ENCODE measurements at places on chromosomes 13 and 19.

DNA sequence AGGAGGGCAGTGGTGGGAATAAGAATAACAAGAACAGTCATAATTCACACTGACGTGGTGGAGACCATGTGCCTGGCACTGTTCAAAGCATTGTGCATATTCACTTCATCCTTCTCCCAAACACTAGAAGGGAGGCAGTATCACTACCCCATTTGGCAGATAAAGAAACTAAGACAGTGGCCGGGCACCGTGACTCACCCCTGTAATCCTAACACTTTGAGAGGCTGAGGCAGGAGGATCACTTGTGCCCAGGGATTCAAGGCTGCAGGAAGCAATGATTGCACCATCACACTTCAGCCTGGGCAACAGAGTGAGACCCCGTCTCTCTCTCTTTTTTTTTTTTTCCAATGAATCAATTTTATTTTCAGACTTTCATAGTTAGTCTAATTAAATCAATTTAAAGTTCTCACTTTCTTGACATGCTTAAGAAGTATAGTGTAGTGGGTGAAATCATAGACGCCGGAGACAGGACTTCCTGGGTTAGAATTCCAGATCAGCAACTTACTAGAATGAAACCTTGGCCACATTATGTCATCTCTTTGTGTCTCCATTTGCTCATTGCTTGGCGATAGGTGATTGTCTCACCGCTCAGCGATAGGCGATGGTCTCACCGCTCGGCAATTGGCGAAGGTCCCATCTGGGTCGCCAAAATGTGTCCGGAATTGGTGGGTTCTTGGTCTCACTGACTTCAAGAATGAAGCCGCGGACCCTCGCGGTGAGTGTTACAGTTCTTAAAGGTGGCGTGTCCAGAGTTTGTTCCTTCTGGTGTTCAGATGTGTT, 5.3 kb upstream of the ATG4D start:
- no peak for DNase-seq

- no peak for DNase-seq
Observed at GRCh38 chr19:30001301-30001700, 59.3 kb downstream of the URI1 start.

GRCh38 chr13:114066956-114067355, 65.5 kb downstream of the RASA3 start:
- no peak for DNase-seq

GRCh38 chr13:43878892-43879754, at the start of gene CCDC122:
CCDC122 (minus strand) TSS chr13:43879740; CDS start chr13:43869376, 10,364 bp downstream.
- DNase-seq: peak; percentile 79

DNA sequence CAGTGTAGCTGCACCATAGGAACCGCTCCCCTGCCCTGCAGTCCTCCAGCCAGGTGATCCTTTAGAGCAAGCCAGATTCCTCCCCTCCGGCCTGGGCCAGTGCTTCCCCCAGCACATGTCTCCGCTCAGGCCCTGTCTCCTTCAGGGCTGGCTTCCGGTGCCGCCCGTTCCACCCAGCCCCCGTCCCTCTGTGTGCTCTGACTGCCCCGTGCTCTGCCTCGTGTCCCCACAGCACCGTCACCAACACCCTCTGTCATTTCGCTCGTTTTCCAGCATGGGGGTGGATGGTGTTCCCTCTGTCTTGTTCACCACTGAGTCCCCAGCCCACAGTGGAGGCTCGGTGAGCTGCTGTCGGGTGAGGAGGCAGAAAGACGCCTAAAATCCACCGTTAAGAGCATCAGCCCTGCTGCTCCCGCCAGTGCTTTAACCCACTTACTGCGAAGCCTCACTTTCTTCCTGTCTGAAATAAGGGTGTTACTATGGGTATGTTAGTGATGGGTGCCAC, 54.5 kb downstream of the TSSK6 start:
- DNase-seq: no peak

- DNase-seq: no peak
Observed at GRCh38 chr13:37168151-37168550, 62.7 kb upstream of the CSNK1A1L start.

DNA sequence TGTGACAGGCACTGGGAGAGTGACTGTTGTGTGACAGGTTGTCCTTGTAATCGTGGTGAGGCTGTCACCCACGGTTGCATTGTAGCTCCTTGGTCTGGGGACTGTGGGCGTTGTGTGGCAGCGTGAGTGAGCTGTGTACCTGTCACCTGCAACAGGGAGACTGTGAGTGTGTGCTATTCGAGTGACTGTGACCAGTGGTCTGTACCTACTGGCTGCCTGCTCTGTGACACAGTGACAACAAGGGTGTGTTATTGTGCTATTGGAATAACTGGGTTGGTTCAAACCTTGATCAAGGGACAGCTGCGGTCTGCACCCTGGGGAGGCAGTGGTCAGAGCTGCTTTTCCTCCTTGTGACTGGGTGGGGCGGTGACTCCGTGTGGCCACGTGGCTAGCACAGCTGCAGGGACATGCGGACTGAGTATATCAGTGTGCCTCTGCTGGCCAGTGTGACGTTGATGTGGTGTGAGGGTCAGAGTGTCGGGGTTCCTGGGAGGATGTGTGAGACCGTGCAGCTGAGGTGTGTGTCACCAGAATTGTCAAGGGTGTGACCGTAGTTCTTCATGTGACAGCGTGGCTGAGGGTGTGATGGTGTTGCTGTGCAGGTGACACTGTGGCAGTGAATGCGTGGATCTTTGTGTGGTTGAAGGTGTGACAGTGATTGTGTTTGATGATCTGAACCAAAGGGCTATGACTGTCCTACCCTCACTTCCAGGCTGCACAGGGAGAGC, 10.1 kb upstream of the NFIX start:
- peak; percentile 64 for DNase-seq

- no peak for DNase-seq
Observed at GRCh38 chr13:103276775-103277498, 210.7 kb upstream of the SLC10A2 start.

GRCh38 chr19:16521715-16522289, 20.4 kb downstream of the CHERP start:
- no peak for DNase-seq

DNA sequence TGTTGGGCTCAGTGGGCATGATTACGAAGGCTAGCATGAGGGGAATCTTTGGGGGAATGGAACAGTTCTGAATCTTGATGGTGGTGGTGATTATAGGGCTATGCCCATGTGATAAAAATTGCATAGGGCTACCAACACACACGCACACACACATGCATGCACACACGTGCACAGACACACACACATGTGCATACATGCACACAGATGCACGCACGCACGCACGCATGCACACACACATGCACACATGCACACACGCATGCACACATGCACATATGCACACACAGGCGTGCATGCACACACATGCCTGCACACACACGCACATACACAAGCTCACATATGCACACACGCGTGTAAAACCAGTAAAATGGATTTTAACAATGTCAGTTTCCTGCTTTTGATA, 85.9 kb downstream of the MUC16 start:
- no peak for DNase-seq

- peak; percentile 39 for DNase-seq
Observed at GRCh38 chr13:107365466-107366215, 797.7 kb upstream of the ARGLU1 start.

DNA sequence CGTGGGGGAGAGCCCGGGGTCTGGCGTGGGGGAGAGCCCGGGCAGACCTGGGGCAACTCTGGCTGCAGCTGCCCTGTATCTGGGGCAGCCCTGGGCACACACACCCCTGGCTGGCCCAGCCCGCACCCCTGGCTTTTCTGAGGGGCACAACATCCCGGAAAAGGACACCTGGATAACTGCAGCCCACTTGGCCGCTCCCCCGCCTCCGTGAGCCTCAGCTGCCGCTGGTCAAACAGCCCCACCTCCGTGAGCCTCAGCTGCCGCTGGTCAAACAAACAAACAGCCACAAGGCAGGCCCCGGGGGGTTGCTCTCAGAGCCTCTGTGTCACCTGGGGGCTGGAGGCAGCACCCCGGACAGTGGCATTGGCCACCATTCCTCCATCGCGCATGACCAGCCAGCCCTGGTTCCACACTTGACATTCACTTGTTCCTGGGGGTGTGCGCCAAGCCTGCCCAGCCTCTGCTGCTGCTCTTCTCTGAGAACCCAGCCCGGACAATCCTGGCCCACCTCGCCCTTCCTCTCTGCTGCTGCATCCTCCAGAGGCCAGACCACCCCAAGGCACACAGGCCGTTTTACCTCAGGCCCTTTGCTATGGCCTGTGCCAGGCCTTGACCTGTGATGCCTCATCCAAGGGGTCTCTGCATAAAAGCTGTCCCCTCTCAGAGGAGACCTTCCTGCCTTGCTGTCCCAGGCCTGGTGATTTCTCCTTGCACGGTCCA, 19.9 kb downstream of the CEBPG start:
- DNase-seq: no peak

DNA sequence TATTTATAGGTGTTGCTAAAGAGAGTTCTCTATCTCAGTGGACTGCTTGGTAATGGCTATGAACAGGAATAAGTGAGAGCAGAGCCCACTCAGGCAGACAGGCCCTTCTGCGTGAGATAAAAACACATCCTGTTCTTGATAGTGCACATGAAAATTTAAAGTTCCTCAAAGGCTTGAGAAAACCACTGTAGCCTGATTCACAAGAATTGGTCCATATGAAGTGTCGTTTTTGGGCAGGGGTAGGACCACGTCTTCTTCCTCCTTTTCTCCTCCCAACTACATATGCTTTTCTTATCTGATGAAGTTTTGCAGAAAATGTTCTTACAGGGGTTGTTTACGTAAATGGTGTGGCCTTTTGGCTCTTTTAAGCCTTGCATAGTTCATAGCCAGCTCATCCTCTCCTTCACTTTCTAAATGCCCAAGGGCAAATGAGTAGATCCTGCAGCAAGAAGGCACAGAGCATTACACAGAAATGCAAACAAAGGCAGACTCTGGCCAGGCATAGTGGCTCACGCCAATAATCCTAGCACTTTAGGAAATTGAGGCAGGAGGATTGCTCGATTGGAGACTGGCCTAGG, 53.8 kb downstream of the RNF6 start:
- no peak for DNase-seq

GRCh38 chr19:45423033-45423588, 606 bp downstream of the ERCC1 start:
- no peak for DNase-seq

DNA sequence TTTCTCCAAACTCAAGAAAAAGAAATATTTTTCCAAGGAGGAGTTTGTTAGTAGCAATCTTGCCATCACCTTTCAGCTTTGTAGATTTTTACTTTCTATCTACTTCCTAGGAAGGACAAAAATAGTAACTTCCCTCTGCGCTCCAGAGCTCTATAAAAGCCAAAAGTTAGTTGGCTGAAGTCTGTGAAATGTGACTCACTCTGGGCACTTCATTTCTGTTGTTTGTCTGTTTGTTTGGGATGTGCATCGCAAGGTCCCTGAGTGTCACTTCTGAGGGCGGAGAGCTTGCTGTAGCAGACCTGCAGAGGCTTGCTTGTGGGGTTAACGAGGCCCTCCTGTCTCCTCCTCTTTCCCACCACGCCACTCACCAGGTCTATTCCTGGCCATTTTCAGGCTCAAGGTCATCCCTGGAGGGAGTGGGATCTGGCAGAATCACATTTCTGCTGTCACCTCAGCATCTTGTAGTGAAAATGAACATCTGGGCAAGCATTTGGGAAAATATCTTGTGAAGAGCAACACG, 307.6 kb downstream of the GPC6 start:
- DNase-seq: no peak

DNA sequence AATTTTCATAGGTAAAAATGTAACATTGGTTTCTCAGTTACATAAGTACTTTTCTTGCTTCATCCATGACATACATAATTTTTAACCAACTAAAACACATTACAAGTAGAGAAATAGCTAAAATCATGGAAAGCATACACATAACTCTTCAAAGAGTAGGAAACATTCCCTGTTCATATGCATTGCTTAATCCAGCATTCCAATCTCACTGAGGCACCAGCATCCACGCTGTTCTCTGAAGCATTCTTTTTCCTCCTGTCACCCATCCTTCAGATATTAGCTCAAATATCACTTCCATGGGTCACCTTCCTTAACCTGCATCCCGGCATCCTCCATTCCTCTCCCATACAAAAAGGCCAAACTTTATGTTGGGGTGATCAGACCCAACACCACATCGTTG, 79.1 kb downstream of the ZNF254 start:
- no peak for DNase-seq

DNA sequence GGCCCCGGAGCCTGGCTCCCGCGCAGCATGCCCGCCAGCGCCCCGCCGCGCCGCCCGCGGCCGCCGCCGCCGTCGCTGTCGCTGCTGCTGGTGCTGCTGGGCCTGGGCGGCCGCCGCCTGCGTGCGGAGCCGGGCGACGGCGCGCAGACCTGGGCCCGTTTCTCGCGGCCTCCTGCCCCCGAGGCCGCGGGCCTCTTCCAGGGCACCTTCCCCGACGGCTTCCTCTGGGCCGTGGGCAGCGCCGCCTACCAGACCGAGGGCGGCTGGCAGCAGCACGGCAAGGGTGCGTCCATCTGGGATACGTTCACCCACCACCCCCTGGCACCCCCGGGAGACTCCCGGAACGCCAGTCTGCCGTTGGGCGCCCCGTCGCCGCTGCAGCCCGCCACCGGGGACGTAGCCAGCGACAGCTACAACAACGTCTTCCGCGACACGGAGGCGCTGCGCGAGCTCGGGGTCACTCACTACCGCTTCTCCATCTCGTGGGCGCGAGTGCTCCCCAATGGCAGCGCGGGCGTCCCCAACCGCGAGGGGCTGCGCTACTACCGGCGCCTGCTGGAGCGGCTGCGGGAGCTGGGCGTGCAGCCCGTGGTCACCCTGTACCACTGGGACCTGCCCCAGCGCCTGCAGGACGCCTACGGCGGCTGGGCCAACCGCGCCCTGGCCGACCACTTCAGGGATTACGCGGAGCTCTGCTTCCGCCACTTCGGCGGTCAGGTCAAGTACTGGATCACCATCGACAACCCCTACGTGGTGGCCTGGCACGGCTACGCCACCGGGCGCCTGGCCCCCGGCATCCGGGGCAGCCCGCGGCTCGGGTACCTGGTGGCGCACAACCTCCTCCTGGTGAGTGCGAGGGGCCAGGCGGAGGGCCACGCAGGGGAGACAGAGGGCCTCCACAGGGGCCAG, at the start of gene KL:
Gene KL, plus strand, starts transcription at position 10 of the 909 bp plus-strand sequence. Its CDS starts 18 bp downstream, at position 28.
- no peak for DNase-seq

GRCh38 chr13:50616101-50616500, 227.4 kb downstream of the DLEU7 start:
- DNase-seq: peak; percentile 55

DNA sequence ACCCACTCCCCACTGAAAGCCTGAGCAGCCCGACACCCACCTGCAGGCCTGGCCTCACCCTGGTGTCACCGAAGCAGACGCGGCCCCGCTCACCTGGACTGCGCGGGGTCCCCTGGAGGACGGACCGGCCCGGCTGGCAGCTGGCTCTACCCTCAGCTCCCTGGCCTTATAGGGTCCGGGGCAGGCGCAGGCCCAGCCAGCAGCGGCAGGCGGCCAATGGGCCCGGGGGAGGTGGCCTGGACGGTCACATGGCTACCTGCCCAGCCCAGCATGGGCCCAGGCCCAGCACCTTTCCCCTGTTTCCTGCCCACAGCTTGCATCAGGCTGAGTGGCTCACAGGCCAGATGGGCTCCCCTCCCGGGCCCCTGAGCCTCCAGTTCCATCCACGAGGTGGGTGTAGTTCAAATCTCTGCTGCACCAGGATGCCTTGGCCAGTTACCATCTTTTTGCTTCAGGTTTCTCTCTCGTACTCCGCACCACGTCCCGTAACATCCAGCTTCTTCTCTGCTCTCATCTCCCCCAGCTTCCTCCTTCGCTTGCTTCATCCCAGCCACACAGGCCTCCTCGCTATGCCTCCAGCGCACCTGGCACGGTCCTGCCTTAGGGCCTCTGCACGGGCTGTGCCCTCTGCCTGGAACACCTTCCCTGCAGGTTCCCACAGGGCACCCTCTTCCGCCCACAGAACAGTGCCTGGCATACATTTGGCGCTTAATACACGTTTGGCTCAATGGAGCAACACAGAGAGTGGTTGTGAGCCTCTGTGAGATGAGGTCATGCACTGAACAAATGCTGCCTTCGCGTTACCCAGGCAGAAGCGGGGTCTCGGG, at the start of gene PLIN4:
Gene PLIN4, minus strand, starts transcription at position 142 of the 827 bp plus-strand sequence. CDS start 214 bp downstream, outside the sequence.
- no peak for DNase-seq

GRCh38 chr19:4217429-4218264, 11.7 kb upstream of the EBI3 start:
- no peak for DNase-seq
